ENCODE measurements at places on chromosomes 1 and 21.

- peak; percentile 26 for DNase-seq
Measured at GRCh38 chr1:63675420-63675931, 82.3 kb downstream of the PGM1 start.

- DNase-seq, result no peak
Measured at GRCh38 chr1:162689745-162690671, 57.7 kb downstream of the DDR2 start.

- peak; percentile 81 for DNase-seq
Measured at GRCh38 chr21:17387030-17387617, 125.7 kb upstream of the CXADR start.

DNA sequence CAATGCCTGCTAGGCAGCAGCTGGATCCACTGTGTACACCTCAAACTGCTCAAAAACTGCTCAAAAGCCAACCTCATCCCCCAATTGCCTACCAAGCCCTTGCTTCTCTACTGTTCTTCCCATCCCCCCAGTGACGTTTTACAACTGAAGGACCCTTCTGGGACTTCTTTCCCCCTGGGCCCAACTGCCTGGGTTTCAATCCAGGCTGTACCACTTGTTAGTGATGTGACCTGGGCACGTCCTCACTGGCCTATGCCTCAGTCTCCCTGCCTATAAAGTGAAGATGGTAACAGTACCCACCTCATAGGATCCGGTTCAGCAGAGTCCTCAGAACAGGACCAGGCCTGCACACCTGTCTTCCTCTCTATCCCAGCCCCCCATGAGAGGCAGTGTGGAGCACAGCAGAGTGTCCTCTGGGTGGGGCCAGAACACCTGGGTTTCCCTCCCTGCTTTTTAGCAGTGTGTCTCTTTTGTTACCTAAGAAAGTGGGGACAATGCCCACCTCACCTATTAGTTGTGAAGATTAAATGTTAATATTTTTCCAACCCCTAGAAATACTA is 1.9 kb upstream of the TEKT2 start:
- no peak for DNase-seq

GRCh38 chr21:42609811-42610210 is 43.6 kb upstream of the PDE9A start:
- no peak for DNase-seq

- no peak for DNase-seq
Measured at GRCh38 chr1:23793861-23794731, 3.2 kb downstream of the LYPLA2 start.

GRCh38 chr1:36207339-36207738 is 16.9 kb upstream of the THRAP3 start:
- DNase-seq, result peak; percentile 72

GRCh38 chr1:10634428-10635084 is 159.8 kb downstream of the PEX14 start:
- no peak for DNase-seq

DNA sequence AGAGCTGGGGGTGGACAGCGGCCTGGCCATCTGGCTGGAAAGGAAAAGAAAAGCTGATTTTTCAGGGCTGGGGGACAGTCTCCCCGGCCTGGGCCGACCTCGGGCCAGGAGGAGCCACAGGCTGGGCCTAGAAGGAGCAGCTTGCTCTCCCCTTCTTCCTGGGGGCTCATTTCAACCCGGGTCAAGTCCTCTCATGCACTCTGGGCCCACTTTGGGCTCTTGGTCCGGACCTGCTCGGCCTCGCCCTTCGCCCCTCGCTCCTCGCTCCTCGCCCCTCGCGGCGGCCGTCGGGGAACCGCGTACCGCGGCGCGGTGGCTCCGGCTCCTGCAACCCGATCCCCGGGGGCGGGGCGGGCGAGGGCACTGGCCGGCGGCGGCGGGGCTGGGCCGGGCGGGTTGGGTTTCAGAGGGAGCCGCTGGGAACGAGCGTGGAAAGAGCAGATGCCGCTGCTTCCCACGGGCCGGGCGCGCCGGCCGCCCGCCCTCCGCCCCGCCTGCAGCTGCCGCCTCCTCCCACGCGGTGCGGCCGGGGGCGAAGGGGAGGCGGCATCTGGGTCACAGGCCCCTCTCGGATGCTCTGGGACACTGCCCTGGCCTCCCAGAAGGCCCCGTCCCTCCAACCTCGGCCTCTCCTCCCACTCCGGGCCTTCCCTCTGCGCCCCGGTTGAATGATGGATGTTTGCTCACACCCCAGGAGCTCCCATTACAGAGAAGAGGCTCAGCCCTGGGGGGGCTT is 6.6 kb downstream of the HEYL start:
- DNase-seq, result peak; percentile 72

- DNase-seq, result no peak
Measured at GRCh38 chr1:80293818-80294217, 1287.3 kb upstream of the ADGRL4 start.

DNA sequence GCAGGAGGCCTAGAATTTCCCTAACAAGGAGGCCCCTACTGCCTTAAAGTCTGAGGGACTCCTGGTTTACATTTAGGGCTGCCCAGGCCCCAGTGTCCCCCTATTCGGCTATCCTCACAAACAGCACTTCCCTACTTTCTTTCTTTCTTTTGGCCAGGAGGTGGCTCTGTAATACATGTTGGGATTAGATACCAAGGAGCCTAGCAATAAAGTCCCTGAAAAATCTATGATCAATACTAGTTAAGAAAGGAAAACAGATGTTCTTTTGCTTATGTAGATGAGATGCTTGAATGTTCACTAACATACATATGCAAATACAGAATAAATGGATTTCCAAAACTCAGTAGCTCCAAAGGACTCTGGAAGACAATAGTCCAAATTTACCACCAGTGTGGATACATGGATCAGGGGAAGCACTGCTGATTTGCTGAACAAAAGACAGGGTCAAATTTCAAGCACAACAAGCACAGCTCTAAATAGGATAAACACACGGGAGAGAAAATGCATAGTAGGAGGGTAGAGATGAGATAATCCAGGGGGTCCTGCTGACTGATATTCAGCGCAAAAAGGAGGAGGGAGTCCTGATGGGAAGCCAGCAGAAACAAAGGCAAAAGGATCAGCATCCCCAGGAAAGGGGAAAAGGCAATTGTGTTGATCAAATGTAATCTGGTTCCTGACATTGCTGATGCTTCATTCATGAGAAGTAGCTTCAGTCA is 240.0 kb downstream of the NUF2 start:
- peak; percentile 32 for DNase-seq

Data from choroid plexus epithelial cell (primary cell).